ENCODE measurements at places on chromosomes 4 and X.

DNA sequence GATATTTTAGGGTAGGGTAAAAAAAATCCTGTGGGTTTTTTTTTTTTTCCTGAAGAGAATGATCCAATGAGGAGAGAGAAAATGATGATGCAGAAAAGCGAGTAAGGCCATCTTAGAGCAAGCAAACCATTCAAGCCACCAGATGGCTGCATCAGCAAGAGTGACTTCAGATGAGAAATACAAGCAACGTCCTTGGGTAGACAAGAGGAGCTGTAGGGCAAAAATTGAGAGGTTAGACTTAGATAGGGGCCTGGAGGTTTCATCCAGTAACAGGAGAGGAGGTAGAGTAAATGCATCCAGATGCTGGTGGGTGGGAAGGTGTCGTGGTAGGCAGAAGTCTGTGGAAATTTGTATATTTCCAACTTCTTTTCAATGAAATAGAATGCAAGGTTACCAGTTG, 14.6 kb downstream of the FTHL17 start:
- no peak for DNase-seq

- DNase-seq = no peak
These were observed 18.4 kb downstream of the IQSEC2 start for GRCh38 chrX:53262918-53263394.

GRCh38 chr4:79134767-79135166, 191.1 kb downstream of the NAA11 start:
- DNase-seq = no peak

GRCh38 chr4:118989098-118990080, 100.7 kb downstream of the SYNPO2 start:
- DNase-seq = no peak
